ENCODE measurements at places on chromosomes 11 and 22. TPM values are rescaled to one million over a fixed set of nuclear protein-coding genes. Genes with fewer than 3 reads are reported as not detected.

The FGF3 gene
- not detected for total RNA-seq

DNA sequence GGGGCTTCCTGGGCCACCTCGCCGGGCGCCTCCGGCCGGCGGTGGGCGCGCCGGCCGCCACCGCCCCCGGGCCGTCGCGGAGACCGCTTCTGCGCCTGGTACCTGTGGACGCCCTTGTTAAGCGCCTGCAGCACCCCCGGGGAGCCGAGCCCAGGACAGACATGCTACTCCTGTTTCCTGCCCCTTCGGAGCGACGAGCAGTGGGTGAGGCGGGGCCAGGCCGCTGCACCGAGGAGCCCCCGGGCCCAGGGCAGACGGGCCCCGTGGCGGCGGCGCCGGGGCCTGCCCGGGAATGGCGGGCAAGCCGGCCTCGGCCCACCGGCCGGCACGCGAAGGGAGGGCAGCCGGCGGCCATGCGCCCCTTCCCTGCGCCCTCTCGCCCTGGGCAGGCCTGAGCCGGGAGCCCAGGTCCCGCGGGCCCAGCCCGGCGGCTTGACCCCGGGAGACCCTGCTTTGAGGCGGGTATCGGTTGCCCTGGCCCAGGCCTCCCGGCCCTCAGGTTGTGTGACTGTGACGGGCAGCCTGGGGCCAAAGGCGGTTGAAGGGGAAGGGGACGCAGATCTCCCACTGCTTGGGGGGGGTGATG is 789 bp upstream of the KDM2A start:
- peak; percentile 64 for DNase-seq

DNA sequence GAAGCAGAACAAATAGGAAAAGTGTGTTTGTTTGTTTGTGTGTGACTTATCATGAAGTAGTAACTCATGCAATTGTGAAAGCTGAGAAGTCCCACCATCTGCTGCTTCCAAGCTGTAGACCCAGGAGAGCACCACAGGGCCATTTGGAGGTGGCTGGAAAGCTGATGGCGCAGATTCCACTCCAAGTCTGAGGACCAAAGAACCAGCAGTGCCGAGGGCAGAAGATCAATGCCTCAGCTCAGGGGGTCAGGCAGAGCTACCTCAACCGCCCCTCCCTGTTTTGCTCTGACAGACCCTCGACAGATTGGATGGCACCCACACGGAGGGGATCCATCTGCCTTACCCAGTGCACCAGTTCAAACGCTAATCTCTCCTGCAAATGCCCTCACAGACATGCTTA is 896.2 kb downstream of the BRD1 start:
- DNase-seq: no peak

GRCh38 chr11:42857344-42857743 is 454.5 kb upstream of the API5 start:
- DNase-seq: no peak

DNA sequence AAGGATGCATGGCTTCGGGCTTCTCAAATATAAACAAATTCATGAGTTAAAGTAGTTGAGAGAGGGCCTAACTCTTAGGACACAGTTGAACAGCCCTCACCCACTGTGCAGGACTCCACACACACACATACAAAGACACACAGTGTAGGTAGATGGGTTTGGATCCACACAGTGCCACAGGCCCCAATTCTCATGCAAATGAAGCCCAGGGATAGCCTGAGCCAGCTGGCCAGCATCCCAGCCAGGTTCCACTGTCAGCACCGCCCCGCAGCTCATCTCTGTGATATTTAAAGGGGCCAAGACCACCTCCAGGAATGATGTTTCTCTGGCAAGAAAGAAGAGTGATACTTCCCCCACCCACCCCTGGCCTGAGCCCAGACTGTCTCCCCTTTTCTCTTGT is 11.7 kb downstream of the SLC35C1 start:
- DNase-seq: peak; percentile 67

- no peak for DNase-seq
Measured at GRCh38 chr11:6350043-6350442, 29.7 kb upstream of the CAVIN3 start.

DNA sequence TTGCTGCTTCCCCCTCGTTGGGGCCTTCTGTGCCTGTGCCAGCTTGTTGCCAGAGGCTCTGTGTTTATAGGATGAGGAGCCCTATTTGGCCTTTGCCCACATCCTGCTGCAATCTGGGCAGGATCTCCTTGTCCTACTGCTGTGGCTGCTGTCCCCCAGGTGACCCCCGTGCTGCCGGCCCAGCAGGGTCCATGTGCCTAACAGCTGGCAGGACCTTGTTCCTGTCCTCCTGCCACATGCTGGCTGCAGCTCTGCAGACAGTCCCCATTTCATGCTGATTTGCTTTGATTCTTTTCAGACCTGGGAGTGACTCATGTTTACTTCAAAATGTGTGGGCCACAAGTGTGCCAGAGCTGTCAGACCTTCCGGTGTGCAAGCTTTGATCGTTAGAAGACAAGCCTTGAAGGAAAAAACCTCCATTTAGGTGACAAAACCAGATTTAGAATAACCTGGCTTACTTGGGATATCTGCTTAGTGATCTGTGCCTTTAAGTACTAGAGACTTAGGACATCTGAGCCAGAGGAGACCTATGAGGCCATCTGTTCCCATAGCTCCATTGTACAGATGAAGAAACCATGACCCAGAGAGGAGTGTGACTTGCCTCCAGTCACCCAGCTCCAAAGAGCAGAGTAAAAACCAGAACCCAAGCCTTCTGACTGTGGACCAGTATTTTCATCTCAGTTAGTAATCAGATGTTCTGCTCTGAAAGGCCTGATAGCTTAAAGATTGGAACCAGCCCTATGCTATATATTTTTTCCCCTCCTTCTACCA is 11.1 kb downstream of the NAV2 start:
- no peak for DNase-seq

GRCh38 chr11:63599211-63600122 is 14.8 kb downstream of the PLAAT3 start:
- no peak for DNase-seq

The DCPS gene
- 29.4 TPM for total RNA-seq

The MPEG1 gene
- total RNA-seq: 0.05 TPM

The MS4A6E gene
- total RNA-seq: not detected

The CDKN1C gene
- 35.0 TPM for total RNA-seq

- DNase-seq: no peak
Measured at GRCh38 chr11:2768471-2769408, 68.9 kb upstream of the KCNQ1OT1 start.

The APOBEC3B gene
- 4.0 TPM for total RNA-seq

DNA sequence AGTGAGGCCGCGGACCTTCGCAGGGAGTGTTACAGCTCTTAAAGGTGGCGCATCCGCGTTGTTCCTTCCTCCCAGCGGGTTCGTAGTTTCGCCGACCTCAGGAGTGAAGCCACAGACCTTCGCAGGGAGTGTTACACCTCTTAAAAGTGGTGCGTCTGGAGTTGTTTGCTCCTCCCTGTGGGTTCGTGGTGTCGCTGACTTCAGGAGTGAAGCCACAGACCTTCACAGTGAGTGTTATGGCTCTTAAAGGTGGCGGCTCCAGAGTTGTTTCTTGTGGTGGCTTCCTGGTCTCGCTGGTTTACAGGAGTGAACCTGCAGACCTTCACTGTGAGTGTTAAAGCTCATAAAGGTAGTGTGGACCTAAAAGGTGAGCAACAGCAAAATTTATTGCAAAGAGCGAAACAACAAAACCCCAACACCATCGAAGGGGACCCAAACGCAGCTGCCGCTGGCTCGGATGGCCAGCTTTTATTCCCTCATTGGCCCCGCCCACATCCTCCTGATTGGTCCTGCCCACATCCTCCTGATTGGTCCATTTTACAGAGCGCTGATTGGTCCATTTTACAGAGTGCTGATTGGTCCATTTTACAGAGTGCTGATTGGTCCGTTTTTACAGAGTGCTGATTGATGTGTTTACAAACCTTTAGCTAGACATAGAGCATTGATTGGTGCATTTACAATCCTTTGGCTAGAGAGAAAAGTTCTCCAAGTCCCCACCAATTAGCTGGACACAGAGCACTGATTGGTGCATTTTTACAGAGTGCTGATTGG is 1.2 kb upstream of the TMEM45B start:
- DNase-seq: no peak

GRCh38 chr11:14908214-14908880 is 16.3 kb upstream of the CYP2R1 start:
- no peak for DNase-seq

GRCh38 chr11:5818245-5818886 is 9.6 kb downstream of the OR52N2 start:
- DNase-seq: no peak

DNA sequence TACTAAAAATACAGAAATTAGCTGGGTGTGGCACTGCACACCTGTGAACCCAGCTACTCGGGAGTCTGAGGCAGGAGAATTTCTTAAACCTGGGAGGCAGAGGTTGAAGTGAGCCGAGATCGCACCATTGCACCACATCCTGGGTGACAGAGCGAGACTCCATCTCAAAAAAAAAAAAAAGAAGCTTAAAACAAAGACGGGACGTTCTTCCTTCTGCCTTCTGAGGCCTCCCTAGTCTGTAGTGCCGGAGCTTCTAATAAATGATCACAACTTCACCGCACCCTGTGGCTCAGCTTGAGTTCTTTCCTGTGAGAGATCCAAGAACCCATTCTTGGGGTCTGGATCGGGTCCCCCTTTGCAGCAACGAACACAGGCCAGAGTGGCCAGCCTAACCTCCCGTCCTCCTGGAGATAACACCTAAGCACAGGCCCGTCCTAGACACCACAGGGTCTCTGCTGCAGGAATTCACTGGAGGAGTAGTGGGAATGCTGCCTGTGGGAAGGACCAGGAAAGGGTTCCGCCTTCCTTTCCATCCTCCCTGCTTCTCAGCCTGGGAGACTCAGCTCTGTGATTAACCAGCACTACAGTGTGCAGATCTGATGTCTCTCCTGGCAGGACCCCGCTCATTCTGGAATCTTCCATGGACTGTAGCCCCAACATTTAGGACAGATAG is 2.2 kb upstream of the APOBEC3H start:
- no peak for DNase-seq

DNA sequence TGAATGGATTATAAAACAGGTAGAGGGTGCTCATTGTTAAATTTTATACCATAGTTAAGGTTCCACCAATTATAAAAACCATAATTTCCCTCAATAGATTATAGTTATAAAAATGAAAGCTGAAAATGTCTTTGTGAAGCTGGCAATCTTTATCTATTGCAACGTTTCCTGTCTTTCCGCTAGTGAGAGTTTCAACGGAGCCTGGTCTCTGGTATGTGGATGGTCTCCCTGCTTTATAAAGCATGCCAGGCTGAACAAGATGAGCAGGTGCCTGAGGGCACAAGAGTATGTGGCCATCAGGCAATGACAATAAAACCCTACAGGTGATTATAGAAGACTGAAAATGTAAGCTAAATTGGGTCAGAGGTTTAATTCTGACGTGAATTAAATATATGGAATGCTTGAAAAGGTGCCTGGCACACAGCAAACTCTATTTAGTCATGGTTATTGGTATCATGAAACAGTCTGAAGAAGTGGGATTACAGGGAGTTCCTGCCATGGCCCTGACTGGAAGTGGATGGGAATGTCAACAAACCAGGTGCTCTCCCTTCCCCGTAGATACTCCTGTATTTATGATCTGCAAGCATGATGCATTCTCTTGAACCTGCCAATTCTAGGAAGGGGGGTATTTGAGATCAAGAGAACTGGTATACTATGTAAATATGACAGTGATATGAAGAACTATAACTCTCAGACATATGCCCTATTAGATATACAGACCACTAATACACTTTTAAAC is 115.7 kb downstream of the ENTHD1 start:
- DNase-seq: no peak

The C22orf31 gene
- not detected for total RNA-seq

DNA sequence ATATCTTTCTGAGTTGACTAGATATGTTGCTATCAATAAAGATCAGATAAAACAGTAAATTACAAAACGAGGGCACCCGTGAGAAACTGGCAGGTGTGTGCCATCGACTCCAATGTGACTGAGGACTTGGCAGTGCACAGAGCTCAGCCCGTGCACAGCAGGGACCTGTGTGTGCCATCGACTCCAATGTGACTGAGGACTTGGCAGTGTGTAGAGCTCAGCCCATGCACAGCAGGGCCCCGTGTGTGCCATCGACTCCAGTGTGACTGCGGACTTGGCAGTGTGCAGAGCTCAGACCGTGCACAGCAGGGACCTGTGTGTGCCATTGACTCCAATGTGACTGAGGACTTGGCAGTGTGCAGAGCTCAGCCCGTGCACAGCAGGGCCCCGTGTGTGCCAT is 347.2 kb upstream of the B3GAT1 start:
- no peak for DNase-seq

DNA sequence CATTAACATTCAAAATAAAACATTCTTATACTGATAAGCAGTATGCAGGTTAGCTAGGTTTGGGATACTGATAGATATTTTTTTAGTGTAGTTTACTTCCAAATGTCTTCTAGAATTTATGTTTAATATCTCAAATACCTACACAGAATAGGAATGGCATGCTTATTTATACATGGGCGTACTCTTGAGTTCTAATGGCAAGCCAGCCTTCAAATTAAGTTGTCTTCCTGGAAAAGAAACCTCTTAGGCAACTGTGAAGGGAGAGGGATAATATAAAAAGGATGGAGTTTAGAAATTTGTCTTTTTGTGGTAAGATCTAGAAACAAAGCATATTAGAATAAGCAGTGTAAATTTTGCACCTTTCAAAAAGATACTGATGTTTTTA is 65.4 kb downstream of the MTMR3 start:
- no peak for DNase-seq

DNA sequence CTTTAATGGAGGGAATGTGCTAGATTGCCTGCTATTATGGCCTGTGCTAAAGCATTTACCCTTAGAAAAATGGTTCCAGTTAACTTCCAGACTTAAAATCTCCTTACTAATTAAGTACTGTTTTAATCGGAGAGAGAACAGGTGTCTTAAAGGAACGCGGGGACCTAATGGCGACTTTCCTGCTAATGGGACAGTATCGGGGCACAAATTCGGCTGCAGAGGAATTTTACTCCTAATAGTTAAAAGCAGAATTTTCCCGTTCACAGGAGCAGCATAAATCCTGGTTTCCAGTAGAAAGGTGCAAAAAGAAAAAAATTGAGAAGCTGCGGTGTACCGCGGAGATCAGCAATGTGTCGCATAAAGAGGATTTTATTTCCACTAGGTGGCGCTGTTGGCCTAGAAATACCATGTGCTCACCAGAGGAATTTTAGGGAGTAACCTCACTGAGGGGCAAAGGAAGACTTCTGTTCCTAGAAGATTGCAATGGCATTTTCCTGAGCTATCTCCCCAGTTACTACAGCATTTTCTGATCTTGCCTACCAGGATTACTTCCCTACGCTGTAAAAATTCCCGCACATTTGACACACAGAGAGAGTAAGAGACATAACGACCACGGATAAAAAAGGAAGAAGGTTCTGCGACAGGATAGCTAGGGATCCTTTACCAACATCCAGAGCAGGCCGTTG is 44.5 kb downstream of the ZNF280B start:
- peak; percentile 66 for DNase-seq

GRCh38 chr22:35894937-35895708 is 133.5 kb downstream of the RBFOX2 start:
- DNase-seq: no peak

The MYBPC3 gene
- total RNA-seq: 0.07 TPM

The ST13 gene
- 289 TPM for total RNA-seq

Data from WTC11 (cell line).